ENCODE measurements at places on chromosomes 2 and 18.

DNA sequence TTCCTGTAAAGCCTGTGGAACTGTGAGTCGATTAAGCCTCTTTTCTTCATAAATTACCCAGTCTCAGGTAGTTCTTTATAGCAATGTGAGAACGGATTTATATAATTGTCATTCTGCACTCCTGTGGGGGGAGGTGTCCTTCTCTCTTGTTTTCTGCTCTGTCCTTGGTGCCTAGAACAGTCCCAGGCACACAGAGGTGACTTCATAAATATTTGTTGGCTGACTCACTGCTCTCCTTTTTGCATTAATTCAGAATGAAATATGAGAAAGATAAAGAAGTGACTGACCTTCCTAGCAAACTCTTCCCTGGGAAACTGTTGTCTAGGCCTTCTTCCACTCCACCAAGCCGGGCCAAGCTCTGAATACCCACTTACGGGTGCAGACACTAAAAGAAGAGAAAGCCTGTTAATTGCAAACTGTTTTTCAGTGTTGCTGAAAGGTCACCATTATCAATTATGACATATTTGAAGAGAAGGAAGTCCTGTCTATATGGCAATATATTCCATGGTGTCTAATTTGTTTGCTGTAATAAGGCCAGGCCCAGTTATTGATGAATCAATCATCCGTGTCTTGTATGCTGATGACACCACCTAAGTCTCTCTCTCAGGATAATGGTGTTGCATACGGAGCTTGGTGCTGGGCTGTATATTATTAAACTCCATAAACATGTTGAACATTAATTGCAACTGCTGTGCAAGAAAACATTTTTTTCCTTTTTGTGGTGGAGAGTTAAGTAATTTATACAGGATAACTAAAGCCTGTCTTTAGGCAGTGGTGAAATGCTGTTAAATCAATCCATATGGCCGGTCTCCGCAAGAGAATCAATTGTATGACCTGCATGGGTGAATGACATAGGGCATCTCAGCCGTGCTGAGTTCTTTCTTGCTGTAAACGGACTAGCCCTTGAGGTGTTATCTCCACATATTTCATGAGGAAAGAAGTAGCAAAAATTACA lies 567.5 kb downstream of the SLC4A3 start:
- no peak for DNase-seq

- no peak for DNase-seq
These were observed 4.8 kb upstream of the FTCDNL1 start for GRCh38 chr2:199855812-199856211.

DNA sequence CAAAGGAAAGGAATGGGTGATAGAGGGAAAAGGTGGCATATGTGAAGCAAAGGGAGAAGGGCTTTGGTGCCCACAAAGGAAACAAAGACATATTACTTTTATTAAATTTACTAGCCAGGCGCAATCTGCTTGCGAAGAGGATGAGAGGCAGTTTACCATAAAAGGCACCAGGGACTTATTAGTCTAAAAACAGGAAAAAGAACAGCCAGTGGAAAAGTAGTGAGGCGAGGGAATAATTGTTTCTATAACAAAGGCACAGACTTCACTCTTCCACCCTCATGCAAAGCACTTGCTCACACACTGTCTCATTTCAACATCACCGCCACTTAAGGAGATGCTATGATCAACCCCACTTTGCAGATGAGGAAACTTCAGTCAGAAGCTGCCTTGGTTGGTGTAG lies 210.5 kb downstream of the ALPK2 start:
- DNase-seq: no peak

DNA sequence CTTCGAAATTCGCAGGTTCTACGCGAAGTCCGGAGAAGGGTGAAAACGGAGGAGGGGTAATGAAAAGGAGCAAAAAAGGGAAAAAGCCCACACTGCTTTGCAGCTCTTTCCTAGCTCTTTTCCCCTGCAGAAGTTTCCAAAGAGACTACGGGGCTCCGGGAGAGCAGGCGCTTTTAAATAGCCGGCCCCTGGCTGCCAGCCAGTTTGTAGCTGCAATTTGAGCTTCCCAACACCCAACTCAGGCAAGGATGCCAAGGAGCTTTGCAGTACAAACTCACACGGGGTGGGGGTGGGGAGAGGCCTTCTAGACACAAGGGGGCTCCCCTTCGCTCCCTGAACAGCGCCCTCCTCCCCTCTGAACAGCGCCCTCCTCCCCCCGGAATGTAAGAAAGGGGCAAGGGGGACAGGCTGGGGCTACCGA lies at the start of gene IGFBP5:
IGFBP5 (minus strand) TSS at position 149 of the 421 bp plus-strand sequence. CDS start 774 bp downstream, outside the sequence.
- DNase-seq: peak; percentile 76

DNA sequence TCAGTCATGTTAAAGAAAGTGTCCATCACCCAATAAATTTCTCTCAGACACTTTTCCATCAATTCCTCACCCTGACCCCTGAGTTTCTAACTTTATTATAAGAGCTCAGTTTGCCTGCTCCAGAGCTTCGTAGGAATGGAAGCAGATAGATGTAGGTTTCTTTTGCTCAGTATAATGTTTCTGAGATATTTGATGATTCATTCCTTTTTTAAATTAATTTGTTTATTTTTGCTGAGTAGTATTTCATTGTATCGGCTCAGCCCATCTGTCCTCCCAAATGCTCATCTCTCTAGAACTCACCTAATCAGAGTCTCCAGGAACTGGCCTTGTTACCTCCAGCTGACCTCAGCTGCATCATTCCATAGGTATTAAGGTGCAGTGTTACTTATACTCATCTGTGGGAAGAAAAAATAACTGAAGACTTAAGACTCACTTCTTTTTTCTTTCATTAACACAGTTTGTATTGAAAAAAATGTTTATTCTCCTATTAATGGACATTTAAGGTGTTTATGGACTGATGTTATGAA lies 11.9 kb upstream of the BCL2L11 start:
- DNase-seq: no peak

- no peak for DNase-seq
These were observed 3.0 kb downstream of the ACOXL start for GRCh38 chr2:110735366-110735765.

GRCh38 chr2:50546790-50547189 lies 485.1 kb downstream of the NRXN1 start:
- peak; percentile 21 for DNase-seq
